Calu3 (cell line): ENCODE measurements at places on chromosomes 12 and 14. TPM values are rescaled to one million over a fixed set of nuclear protein-coding genes. Genes with fewer than 3 reads are reported as not detected.
A peak's percentile ranks its signal among the peaks of the same experiment; 100 is the strongest.

DNA sequence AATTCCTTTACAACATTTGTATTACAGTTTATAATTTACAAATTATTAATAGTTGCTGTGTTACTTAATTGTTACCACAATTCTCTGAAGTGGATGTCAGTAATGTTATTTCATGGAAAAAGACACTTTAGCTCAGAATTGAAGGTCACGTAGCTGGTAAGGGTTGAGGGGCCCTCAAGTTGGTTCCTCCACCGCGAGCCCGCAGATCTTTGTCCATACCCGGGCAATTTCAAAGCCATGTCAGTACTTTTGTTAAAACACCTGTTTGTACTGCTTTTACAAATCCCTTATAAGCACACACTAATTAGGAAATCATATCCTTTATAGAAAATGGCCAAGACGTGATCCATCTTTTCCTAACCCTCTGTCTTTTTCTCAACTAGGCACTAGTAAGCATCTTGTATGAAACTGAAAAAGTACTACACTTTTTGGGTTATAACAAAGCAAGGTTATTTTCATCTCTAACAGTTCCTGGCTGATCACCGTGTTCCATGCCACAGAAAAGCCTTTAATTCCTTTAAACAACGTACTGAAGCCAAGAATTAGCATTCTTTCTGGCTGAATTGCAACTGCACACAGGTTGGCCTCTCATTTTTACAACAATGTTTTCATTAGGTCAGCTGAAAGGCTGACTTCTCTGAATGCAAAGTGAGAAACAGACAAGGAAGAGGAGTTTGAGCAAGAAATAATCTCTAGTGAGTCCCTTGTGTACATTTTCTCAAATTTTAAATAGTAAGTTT, 76.1 kb downstream of the CNTN1 start:
- DNase-seq, result no peak

GRCh38 chr12:131716282-131716681, 5.4 kb downstream of the SFSWAP start:
- no peak for DNase-seq

GRCh38 chr12:128802756-128803155, 21.0 kb downstream of the SLC15A4 start:
- DNase-seq, result no peak

DNA sequence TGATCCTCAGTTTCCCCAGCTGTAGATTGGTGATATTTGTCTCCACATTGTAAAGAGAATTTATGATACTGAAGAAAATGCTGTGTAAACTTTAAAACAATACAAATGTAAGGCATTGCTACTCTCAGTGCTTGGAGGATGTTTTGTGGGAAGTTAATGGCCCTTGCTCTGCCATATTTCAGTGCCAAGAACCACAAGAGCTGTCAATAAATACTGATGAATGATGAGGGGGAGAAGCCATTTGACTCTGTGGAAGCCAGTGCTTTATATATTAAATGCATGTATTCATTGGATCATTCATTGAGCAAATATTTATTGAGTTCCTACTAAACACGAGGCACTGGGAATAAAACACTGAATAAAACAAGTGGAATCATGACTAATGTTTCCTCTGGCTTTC, 30.8 kb downstream of the CACNA1C start:
- no peak for DNase-seq

DNA sequence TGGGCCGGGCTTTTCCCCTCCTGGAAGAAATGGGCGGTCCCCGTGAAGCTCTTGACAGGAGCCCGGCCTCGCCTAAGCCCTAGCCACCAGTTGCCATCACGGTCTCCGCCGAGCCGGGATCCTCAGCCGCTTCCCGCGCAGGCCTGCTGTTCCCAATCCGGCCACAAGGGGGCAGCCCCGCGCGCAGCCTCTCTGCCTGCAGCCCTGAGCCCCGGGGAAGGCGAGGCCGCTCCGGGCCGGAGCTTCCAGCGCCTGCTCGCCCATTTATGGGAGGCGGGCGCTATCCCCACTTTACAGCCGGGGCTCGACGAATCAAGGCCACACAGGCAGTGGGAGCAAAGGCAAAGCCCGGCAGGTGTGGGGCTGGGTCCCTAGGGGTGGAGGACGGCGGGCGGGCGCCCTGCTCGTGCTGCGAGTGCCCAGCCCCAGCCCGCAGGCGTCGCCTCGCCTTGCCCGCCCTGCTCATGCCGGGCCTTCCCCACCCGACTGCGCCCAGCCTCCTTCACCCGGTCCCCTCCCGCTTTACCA, 61.5 kb downstream of the LGMN start:
- DNase-seq, result peak; percentile 91

GRCh38 chr14:58245562-58245961, 919 bp downstream of the PSMA3 start:
- DNase-seq, result no peak

DNA sequence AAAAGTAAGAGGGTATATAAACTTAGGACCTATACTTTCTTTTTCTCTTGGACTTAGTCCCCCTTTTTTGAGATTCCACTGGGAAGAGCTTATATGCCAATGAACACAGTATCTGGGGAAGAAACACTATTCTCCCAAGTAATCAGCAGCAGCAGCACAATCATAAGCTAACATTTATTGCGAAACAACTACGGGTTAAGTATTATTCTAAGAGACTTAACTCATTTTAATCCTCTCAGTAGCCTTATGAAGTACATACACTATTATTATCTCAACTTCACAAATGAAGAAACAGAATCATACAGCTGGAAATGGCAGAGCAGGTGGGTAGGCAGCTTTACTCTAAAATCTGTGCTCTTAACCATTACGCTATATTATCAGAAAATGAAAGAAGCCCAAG, 27.9 kb downstream of the BAZ2A start:
- DNase-seq, result no peak

CBX5 gene
- total RNA-seq, result 128 and 173 TPM in 2 replicates

RBP5 gene
- total RNA-seq, result 0.81 and 2.3 TPM in 2 replicates

ARHGAP9 gene
- 0.39 TPM in 1 of 2 replicates, not detected in the other for total RNA-seq
